ENCODE measurements at places on chromosomes 12 and 14. TPM values are rescaled to one million over a fixed set of nuclear protein-coding genes. Genes with fewer than 3 reads are reported as not detected.

The SLC5A8 gene
- total RNA-seq, result not detected

DNA sequence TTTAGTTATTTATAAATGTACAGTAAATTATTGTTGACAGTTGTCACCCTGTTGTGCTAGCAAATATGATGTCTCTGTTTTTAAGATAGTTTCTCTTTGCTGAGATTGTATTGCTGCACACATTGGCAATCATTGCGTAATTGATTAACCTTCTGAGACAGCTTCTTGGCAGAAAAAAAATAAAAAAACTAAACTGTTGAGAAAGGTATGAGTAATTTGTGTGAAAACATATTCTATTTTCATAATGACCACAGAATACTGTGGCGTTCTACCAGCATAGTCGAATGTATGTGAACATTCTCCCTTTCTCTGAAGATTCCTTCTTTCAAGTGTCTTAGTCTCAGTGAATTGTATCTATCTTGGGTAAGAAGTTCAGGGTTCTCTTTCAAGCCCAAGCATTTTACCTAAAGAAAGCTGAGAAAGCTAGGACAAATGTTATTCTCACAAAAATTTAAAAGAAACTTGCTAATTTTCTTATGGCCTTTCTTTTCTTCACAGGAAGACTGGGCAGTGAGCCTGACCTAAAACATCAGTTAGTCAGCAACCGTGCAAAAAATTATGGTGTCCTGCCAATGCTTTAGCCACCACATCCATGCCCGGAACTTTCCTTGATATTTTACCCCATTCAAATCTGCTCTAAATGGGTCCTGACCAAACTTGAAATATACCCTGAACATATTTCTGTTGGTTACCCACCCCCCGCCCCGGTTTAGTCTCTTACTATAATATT is 69.0 kb upstream of the REP15 start:
- no peak for DNase-seq

The SPTB gene
- total RNA-seq, result 0.83 TPM

DNA sequence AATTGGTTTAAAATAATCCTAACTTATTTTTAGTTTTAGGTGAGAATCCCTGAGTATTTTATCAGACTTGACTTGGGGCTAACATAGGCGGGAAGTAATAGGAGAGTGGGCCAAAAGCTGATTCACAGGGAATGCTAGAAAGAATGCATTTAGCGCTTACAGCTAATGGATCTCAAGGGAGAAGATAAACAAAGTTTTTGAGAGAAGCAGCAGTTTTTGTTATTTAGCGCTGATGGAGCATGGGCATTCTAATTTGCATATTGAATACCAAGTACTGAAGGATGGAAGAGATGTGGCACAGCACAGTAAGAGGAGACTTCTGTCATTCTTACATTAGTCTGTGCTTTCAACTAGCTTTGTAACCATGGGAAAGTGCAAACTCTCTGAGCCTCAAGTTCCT is 436.0 kb upstream of the FBXO33 start:
- no peak for DNase-seq

DNA sequence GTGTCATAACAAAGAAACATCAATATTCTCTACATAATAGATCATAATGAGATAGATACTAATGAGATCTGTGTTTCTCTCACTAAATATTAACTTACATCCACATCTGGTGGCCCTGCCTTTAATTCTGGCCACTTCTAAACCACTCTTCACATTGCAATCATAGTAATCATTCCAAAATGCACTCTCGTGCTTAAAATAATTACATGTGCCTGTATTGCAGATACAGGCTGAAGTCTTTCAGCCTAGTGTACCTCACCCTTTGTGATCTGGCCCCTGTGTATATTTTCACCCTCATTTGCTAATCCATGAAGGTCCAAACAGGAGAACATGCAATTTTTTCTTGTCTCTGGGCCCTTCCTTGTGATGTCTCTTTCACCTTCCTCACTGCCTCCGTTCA is 108.0 kb downstream of the LIN7A start:
- DNase-seq, result no peak

The PMEL gene
- total RNA-seq, result not detected

Data from esophagus muscularis mucosa (tissue), 4 donors.